Activated naive CD8-positive, alpha-beta T cell treated with anti-CD3 and anti-CD28 coated beads, Interleukin-2, amount 50 U/mL, for 16 hours (primary cell): ENCODE measurements at places on chromosomes 5 and 9.

GRCh38 chr9:79210541-79211243 is 361.1 kb upstream of the TLE4 start:
- no peak for DNase-seq

DNA sequence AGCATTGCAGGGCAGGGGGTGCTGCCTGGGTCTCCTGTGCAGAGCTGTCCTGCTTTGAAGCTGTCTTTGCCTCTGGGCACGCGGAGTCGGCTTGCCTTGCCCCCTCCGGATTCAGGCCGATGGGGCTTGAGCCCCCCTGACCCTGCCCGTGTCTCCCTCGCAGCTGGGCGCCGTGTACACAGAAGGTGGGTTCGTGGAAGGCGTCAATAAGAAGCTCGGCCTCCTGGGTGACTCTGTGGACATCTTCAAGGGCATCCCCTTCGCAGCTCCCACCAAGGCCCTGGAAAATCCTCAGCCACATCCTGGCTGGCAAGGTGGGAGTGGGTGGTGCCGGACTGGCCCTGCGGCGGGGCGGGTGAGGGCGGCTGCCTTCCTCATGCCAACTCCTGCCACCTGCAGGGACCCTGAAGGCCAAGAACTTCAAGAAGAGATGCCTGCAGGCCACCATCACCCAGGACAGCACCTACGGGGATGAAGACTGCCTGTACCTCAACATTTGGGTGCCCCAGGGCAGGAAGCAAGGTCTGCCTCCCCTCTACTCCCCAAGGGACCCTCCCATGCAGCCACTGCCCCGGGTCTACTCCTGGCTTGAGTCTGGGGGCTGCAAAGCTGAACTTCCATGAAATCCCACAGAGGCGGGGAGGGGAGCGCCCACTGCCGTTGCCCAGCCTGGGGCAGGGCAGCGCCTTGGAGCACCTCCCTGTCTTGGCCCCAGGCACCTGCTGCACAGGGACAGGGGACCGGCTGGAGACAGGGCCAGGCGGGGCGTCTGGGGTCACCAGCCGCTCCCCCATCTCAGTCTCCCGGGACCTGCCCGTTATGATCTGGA is 2.7 kb downstream of the CEL start:
- no peak for DNase-seq

- no peak for DNase-seq
Measured at GRCh38 chr5:156121234-156121633, 205.7 kb upstream of the SGCD start.

DNA sequence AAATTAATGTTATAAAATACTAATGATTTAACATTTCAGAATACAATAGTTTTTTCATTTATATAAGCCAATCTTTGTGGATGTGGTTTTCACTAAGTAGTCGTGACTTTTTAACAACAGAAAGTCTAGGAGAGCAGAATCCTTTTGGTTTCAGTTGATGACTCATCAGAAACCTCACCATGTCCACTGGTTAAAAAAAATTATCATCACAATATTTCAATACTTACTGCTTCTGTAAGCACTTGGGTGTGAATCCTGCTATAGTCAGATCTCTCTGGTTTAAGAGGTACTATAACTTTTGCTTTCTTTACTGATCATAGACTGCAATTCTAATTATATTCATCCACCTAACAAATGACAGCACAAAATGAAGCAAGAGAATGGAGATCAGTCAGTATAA is 77.2 kb downstream of the MRPS30 start:
- DNase-seq, result no peak

GRCh38 chr9:110997847-110998246 is 40.4 kb downstream of the LPAR1 start:
- no peak for DNase-seq

GRCh38 chr9:128454991-128455390 is 815 bp upstream of the ODF2 start:
- DNase-seq, result no peak

GRCh38 chr9:81729135-81729534 is 39.8 kb upstream of the TLE1 start:
- DNase-seq, result no peak

DNA sequence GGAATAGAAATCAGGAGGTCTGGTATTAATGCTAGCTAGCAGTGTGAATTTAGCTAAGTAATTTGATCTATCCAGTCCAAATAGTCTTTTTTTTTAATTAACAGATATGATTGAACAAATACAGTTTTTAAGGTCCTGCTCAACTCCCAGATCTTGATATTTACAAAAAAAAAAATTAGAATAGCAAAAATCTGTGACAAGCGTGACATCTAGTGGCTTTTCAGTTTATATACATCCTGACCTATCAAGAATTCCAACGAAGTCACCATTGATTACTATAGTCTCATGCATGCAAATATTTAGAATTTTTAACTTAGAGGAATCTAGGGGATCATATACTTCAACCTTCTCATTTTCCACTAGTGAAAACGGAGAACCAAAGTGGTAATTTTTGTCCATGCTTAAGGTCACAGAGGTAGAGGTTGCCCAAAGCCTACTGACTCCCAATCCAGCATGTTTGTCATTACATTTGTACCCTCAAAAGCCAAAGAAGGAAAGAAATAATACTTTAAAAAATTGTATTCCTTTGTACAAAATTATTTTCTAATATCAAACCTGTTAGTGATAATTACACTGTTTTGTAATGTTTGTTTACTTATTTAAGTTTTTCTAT is 17.6 kb upstream of the TARS1 start:
- DNase-seq, result no peak

DNA sequence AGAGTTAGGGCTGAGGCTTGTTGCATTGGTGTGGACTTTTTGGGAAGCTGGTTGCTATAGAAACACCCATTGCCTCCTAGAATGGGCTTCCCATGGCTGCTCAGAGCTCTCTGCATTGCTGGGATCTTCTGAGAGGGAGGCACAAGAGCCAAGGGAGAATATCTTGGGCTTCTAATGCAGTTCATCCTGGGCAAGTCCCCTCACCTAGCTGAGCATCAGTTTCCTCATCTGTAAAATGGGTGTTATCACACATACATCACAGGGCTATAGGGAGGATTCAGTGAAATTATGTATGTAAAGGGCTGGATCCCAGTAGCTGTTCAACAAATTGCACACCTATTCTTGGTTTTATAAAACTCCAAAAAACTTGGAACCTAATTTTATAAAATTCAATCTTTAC is 106.1 kb upstream of the ALDH1B1 start:
- DNase-seq, result no peak

DNA sequence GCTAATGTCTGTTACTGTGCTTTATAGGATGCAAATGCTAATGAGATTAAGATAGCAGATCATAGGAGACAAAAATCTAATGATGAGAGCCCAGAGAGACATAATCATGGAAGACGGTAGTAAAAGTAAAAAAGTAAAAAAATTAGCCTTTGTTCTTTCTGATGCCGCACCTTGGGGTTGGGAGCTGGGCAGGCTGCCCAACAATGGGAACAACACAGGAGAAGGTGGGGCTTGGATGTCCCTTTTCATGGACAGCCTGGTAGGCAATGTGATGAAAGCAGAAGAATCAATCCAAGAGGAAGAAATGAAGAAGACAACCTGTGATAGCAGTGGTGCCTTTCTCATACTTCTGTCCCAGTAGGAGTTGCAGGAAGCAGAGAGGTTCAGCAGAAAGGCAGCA is 57.2 kb downstream of the RAB14 start:
- DNase-seq, result no peak

- no peak for DNase-seq
Measured at GRCh38 chr5:75368391-75368790, 31.4 kb downstream of the HMGCR start.

DNA sequence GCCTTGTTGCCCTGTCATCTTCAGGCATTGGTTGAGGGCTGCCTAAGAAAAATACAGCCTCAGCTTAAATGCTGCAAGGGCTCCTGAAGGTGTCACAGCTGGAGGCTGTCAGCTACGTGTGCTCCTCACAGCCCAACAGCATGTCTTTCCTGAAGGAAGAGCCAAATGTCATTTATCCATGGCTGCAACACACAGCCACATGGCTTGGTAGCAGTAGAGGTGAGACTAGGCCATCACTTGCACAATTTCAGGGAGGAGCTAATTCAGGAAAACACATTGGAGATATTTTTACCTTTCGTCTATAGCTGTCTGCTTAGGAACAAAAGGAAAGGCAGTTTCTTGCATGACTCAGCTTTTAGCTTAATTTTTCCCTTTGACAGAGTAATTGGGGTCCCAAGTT is 260.7 kb downstream of the SYK start:
- DNase-seq, result no peak

- DNase-seq, result no peak
Measured at GRCh38 chr9:80052830-80053229, 481.1 kb downstream of the TLE4 start.

DNA sequence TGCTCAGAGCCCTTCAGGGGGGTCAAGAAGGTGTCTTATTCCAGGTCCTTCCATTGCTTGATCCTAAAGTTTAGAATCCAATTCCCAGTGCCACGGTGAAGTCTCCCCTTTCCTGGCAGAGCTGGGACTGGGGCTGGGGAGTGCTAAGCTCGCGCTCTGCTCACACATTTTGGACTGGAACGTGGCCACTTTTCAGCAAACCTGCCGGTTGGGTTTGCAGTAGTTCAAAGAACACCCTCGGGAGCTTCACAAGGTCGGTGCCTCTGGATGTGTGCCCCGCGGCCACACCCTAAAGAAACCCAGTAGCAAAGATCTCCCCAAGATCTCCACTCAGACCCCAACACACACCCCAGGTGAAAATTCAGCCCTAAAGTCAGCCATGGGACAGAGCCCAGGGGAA is at the start of gene C9orf152:
C9orf152 (minus strand) TSS at position 129 of the 400 bp plus-strand sequence. CDS start 580 bp downstream, outside the sequence.
- DNase-seq, result no peak

DNA sequence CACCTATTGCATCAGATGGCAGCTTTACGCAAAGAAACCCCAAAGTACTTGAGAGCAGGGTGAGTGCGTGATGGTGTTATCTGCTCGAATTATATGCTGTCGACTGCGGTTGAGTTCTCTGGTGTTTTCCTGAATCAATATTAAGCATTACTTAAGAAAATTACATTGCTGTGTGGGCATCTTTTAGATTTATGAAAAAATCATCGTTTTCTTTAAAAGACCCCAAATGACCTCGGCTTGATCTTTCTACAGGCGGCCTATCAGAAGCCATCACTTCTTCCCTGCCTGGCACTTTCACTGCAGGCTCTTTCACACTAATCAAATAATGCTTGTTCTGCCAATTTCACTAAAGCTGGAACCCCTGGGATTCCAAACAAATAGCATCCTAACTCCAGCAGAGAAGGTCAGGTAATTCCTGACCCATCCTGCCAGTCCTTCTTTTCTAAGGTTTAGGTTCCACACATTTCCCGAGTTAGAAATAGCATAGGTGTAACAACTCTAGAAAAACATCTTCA is 1.7 kb downstream of the UBE2QL1 start:
- DNase-seq, result no peak

DNA sequence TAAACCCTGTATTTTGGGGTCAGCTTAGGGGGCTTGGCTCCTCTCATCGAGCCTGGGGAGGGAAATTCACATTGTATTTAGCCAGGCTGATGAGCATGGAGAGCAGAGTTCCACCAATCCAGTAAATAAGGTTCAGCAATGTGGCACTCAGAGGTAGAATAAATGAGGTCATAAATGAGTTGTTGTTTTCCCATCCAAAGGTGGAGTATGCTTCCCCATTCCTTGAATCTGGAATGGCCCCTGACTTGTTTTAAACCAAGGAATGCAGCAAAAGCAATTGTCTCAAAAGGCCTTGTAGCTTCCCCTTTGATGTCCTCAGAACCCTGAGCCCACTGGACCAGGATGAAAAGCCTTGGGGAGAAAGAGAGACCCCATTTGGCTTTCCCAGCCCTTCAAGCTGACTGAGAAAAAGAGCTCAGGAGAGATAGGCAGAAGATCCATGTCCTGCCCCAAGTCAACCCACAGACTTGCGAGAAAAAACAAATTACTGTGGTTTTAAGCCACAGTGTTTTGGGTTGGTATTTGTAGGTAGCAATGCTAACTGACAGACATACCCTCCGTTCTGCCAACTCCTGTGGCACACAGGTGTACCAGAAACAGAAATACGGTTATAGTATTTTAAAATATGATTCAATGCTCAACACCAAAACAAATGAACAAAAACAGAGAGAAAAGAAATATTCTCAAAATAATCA is 566.0 kb upstream of the DMAC1 start:
- DNase-seq, result no peak

GRCh38 chr5:10743526-10743925 is 17.5 kb downstream of the DAP start:
- DNase-seq, result no peak

DNA sequence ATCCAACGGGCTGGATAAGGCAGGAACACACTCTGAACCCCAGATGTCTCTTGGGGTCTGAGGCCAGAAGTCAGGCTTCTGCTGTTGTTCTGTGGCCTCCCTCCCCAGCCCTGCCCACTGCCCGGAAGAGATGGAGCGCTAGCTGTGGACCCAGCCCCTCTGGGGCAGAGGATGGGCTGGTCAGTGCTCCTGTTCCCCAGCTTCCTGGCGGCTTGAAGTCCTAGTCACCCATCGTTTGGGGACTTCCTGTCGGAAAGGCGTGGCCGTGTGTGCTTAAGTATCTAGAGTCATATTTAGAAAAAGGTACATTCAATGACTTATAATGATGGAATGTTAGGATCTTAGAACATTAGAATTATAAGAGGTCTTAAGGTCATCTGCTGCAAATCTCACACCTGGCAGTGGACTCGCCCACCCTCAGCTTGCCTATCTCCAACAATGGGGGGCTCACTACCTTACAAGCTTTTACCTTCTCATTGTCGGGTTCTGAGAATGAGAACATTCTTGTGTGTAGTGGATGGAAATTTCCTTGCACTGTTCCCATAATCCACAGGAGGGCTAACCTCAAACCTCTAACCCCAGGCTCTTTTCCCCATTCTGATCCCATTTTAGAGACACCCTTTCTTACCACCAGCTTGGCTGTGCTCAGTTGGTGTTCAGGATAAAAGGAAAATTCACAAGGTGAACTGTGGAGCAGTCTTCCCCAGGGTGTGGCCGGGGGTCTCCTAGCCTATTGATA is 13.4 kb upstream of the AIF1L start:
- no peak for DNase-seq
